GM19239 (cell line): ENCODE measurements at places on chromosomes 12 and 14.

DNA sequence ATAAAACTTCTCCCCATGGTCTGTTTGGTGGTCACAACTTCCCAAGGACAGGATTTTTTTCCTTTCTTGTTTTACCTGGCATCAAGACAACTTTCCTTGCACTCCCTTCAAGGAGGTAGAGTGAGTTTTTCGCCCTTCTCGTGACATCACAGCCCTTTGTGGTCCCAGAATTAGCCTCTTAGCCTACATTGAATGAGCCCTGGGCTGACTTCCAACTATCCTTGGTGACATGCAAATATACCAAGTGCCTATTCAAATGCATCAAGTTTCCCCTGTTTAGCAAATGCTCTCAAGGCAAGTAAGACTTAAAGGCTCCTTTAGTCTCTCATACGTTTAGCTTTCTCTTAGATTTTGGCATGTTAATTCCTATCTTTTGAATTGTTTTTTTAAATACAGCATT is 36.6 kb downstream of the TC2N start:
- no peak for DNase-seq

- no peak for DNase-seq
These were observed 40.1 kb upstream of the DCN start for GRCh38 chr12:91222746-91223145.

GRCh38 chr12:18629916-18630315 is 107.9 kb downstream of the PLCZ1 start:
- no peak for DNase-seq

GRCh38 chr12:29737644-29738043 is 46.1 kb downstream of the TMTC1 start:
- DNase-seq, result no peak

DNA sequence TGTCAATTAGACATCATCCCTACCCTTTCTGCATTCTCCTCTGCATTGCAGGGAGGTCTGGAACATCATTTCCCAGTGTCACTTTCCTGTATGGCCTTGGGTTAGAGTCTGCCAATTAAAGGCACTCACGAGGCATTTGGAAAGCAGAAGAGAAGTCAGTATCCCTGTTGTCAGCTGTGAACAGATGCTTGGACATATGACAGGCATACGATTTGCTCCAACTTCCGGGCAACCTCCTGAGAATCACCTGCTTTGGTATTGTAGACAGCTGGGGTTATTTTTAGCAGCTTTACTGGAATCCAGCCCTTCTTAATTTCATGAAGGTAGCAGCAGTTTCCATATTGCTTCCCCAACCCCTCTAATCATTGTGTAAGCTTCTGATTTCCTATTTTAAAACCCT is 88.7 kb upstream of the DHRS4 start:
- no peak for DNase-seq

- DNase-seq, result no peak
These were observed 16.5 kb upstream of the KRT78 start for GRCh38 chr12:52865090-52865944.

DNA sequence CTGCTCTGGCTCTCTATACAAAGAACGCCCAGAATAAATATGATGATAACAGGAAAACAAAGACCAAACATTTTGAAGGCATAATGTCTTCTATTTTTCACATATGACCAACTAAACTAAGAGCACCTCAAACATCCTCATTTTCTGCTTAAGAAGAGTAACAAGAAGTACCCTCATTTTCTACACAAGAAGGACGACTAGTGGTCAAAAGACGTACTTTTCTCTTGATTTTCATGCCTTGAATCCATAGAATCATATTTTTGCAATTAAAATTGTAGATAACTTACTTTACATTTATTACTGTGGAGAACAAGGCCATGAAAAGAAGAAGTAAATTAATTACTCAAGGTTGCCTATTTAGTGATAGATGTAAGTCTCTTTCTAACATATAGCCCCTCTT is 358.6 kb downstream of the DUSP6 start:
- no peak for DNase-seq

- no peak for DNase-seq
These were observed 101.5 kb downstream of the KICS2 start for GRCh38 chr12:64120568-64120967.

DNA sequence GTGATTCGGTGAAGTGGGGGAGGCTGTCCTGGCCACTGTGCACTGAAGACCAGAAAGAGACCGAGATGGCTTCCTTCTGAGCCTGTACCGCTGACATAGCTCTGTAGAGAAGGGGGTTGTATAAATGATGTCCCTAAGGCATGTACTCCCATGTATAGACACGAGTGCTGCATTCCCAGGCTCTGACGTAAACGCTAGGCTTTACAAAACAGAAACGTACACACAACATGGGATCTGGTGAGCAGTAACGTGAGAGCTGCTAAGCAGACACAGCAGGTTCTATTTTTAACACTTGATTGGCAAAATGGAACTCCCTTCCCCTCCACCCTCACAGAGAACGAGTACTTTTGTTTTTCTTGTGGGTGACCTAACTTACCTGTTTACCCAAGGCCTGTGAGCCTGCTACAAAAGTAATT is 35.9 kb downstream of the ACADS start:
- DNase-seq, result no peak

GRCh38 chr12:92529944-92530343 is 172.8 kb upstream of the PLEKHG7 start:
- no peak for DNase-seq

GRCh38 chr14:73168691-73169090 is 32.4 kb downstream of the PSEN1 start:
- DNase-seq, result no peak

GRCh38 chr14:50812856-50813543 is 18.0 kb downstream of the NIN start:
- DNase-seq, result no peak

DNA sequence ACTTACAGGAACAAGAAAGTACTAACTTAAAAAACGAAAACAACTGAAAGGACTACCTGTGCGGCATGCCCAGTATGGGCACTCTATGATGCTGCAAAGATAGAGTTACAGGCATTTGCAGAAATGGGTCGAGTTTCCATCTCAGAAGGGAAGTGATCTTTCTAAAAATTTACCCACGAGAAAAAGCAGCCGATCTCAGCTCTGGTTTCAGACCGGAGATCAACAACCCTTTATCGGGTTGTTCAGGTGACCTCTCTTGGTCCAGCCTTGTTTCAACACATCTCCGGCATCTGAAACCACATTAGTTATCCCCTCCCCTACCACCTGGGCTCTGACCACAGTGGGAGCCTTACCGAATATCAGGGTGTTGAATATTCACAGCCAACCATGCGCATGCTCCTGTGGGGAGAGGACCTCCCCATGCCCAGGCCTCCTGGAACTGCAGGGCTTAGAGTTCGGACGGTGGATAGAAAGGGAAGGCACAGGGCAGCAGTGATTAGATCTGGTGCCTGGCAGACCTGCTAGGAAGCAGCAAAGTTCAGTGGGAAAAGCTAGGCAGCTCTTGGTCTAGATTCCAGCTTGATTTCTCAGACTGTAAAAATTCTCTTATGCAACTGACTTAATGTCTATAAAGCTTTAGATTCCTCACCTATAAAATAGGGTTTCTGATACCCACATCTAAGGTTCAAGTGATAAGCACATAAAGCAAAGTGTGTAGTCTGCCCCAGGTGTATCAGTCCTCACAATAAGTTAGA is 906.0 kb downstream of the VRK1 start:
- no peak for DNase-seq

GRCh38 chr14:74911704-74912103 is 11.4 kb downstream of the RPS6KL1 start:
- no peak for DNase-seq

DNA sequence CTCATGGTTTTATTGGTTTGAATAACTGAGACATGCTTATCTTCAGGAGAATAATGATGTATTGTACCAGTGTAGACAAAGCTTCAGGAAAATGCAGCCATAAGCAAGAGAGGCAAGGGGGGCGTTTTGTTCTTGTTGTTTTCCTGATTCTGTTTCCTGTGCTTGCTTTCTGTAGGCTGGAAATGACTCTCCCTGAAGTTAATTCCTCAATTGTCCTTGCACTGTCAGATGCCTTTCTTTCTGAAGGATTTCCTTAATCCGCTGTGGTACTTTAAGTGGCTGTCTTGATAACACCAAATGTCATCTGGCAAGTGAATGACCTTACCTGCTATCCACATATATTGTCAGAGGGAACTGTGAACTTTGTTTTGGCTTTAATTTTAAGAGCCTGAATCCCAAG is 220.0 kb downstream of the NEDD1 start:
- no peak for DNase-seq

- no peak for DNase-seq
These were observed 165.1 kb upstream of the ATP2B1 start for GRCh38 chr12:89873745-89874144.

DNA sequence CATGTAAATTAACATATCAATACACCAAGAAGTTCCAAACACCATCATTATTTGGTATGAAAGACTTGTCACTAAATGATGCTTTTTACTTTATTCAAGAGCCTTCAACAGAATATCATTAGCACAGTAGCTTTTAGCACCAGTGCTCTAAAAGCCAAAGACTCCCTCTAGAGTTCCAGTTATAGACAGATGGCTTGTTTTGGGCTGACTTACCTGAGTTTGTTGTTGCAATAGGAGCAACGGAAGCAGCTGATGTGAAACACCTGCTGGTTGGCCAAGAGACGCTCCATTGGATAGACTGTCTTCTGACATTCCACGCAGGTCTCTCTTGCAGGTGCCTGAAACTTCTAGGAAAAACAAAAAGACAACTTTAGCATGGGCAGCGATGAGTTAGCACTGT is 14.5 kb upstream of the CERS5 start:
- no peak for DNase-seq

GRCh38 chr14:103624860-103625259 is 4.2 kb upstream of the KLC1 start:
- DNase-seq, result no peak

- DNase-seq, result no peak
These were observed 364.5 kb upstream of the DIO2 start for GRCh38 chr14:80575763-80576162.
